Fibroblast of skin of back (primary cell): ENCODE measurements at places on chromosomes 6 and 20.
A peak's percentile ranks its signal among the peaks of the same experiment; 100 is the strongest.

DNA sequence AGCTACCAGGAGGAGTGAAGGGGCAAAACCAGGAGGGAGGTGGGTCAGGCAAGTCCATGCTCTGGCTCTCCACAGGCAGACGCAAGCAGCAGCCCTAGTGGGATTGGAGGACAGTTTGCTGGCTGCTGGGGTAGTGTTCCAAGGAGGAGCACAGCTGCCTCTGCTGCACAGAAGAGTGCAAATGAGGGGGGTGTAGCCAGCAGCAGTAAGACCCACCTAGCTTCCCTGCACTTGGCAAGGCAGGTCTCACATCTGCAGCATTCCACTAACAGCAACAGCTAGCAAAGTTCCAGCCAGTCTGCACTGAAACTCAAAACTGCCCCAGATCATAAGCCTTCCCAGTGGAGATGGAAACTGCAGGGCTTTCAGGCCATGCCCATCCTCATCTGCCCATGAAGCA, 405.0 kb downstream of the UTRN start:
- no peak for DNase-seq

DNA sequence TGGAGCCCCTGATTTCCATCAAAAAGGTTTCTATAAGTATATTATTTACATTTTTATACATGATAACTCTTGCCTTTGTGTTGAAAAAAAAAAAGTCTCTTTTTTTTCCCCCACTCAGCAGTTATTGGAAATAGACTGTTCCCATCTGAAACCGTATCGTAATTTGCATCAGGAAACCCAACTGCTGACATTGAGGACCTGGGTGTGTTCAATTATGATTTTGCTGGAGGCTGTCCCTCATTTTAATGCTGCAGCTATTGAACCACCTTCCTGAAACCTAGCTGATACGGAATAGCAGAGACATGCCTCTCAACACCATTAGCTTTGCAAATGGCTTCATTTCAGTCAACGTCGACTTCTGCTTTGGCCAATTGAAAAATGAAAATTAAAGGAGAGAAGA, 98.9 kb downstream of the ZNF217 start:
- DNase-seq = no peak

GRCh38 chr6:129749749-129750120, 39.8 kb upstream of the ARHGAP18 start:
- DNase-seq = peak; percentile 82

GRCh38 chr20:59173938-59174491, 10.4 kb downstream of the ZNF831 start:
- no peak for DNase-seq

- DNase-seq = no peak
Observed at GRCh38 chr6:23608931-23609435, 517.0 kb upstream of the NRSN1 start.

- DNase-seq = no peak
Observed at GRCh38 chr6:1317302-1317815, 5.5 kb downstream of the FOXQ1 start.
